Hypothalamus (tissue), 51 donors: ENCODE measurements at places on chromosomes 2 and 18.

DNA sequence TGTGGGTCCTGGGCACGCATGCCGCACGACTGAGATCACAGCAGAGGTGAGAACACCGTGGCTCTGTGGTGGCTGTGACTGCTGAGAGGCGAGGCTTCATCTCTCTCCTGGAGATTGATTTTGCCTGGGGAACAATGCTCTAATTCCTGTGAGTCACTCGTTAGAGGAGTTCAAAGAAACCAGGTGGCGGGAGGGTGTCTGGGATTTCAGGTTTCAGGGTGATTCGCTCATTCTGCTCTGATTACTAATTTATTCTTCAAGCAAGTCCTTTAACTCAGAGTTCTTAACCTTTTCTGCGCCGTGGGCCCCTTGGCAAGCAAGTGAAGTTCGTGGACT is 56.3 kb downstream of the GLI2 start:
- DNase-seq, result no peak

GRCh38 chr18:62651276-62652056 is 63.9 kb upstream of the PHLPP1 start:
- no peak for DNase-seq

DNA sequence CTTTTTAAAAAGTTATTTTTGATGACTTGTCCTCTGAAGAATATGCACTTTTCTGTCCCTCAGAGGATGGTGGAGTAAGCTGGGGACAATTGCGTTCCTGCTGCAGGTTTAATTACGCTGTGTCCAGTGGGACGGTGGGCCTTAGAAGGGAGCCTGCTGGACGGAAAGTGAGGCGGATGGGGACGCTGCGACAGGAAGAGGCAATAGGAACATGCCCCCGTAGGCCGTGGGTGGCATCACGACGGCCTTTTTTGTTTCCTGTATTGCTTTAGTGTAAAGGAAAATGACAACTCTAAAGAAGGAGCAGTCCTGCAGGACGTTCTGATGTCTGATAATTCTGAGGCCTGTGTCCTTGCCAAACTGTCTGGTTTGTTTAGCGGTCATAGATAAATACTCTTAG is 121.6 kb downstream of the NFATC1 start:
- DNase-seq, result no peak

DNA sequence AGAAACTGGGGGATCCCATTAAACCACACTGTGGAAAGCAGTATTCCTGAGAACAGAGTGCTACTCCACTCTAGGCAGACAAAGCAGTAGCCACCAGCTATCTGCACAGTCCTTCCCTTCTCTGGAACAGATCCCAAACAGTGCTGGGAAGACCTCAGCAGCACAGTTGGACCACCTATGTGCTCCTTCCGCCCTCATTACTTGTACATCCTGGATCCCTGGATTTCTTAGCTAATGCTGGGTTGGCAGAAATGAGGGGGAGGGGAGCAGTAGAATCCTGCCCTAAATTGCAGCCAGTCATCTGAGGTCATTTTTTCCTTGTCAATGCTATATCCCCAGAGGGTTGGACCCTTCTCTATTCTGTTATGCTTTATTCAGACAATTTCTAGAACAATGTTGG is 13.8 kb upstream of the MALT1 start:
- no peak for DNase-seq

- DNase-seq, result no peak
Measured at GRCh38 chr2:159891917-159892730, 94.1 kb upstream of the CD302 start.

DNA sequence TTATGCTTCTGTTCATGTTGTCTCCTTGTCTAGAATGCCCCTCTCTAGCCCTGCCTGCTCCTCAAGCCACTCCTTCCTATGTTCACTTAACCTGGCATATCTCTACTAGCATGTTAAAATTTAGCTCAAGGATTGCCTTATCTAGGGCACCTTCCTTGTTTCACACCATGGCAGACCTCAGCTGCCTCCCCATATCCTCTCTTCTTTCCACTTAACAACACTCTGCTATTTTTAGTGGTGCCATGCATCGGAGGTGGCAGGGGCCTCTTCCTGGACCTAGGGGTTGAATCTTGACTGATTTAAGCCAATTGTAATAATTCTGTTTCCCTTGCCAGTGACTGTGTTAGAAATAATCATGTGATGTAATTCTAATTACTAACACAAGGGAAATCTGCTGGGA is 36.9 kb upstream of the FAM98A start:
- no peak for DNase-seq
